ENCODE measurements at places on chromosomes 6 and 20.

DNA sequence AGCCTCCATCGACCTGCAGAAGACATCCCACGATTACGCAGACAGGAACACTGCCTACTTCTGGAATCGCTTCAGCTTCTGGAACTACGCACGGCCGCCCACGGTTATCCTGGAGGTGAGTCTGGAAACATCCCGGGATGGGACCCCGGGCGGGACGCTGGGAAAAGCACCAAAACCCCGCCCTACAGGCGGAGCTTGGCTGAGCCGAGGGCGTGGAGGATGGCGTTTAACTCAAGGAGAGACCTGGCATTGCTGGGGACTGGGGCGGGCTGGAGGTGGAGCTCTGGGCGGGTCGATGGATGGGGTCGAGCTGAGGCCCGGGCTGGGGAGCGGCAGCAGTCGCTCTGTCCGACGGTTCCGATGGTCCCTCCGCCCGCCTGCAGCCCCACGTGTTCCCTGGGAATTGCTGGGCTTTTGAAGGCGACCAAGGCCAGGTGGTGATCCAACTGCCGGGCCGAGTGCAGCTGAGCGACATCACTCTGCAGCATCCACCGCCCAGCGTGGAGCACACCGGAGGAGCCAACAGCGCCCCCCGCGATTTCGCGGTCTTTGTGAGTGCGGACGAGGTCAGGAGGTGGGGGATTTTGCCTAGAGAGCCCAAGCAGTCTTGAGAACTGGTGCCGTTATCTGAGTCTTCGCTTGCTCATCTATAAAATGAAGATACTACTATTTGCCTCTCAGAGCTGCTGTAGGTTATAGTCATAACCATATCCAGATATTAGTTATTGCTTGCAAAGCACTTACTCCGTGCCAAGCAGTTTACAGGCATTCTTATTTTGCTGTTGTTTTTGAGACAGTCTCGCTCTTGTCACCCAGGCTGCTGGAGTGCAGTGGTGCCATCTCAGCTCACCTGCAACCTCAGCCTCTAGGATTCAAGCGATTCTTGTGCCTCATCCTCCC is 3.8 kb downstream of the SPAG4 start:
- peak; percentile 77 for DNase-seq

- no peak for DNase-seq
Observed at GRCh38 chr6:67336014-67336413, 1299.1 kb upstream of the ADGRB3 start.

- no peak for DNase-seq
Observed at GRCh38 chr6:792662-793061, 99.7 kb upstream of the EXOC2 start.

GRCh38 chr20:6401893-6402557 is 279.2 kb upstream of the FERMT1 start:
- DNase-seq, result no peak

GRCh38 chr20:25285091-25285647 is 37.3 kb downstream of the PYGB start:
- DNase-seq, result no peak

DNA sequence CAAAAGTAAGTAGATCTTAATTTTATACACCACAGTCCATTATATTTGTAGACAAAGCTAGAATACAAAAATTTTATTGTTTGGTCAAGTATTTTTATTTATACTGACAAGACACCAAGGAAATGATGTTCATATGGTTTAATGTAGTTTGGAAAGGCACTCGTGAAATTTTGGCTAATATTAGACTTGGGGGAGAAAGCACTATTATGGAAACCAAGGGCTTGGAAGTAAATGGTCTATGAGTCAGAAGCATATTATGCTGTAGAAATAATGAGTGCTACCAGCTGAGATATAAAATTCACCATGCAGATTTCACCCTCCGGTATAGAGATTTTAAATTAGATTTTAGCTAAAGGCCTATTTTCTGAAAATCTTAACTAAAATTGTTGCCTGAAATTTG is 233.6 kb downstream of the KCNQ5 start:
- DNase-seq, result no peak

GRCh38 chr6:28807682-28808280 is 116.0 kb downstream of the TRIM27 start:
- no peak for DNase-seq

- DNase-seq, result no peak
Observed at GRCh38 chr6:8441452-8441851, 6.1 kb upstream of the SLC35B3 start.

GRCh38 chr6:5214570-5215052 is 46.1 kb downstream of the LYRM4 start:
- peak; percentile 16 for DNase-seq

- DNase-seq, result no peak
Observed at GRCh38 chr20:40945754-40946450, 82.7 kb upstream of the TOP1 start.

DNA sequence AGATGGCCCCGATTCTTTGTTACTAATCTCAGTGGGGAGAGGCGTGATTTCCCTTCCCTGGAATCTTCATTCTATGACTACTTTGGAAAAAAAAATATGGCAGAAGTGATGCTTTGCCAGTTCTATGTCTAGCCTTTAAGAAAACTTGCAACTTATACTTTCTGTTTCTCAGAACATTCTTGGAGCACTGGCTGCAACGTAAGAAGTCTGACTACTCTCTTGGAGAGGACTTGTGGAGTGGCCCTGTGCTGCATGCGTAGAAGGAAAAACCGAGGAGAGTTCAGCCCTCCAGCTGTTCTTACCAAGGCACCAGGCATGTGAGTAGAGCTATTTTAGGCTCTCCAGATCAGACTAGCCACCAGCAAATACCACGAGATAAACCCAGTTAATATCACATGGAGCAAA is 77.6 kb upstream of the STXBP5 start:
- no peak for DNase-seq

All from stimulated activated CD4-positive, alpha-beta T cell treated with anti-CD3 and anti-CD28 coated beads, TNF-alpha, amount 100 ng/mL, for 24 hours (primary cell).